ENCODE measurements at places on chromosomes 12 and 14.

DNA sequence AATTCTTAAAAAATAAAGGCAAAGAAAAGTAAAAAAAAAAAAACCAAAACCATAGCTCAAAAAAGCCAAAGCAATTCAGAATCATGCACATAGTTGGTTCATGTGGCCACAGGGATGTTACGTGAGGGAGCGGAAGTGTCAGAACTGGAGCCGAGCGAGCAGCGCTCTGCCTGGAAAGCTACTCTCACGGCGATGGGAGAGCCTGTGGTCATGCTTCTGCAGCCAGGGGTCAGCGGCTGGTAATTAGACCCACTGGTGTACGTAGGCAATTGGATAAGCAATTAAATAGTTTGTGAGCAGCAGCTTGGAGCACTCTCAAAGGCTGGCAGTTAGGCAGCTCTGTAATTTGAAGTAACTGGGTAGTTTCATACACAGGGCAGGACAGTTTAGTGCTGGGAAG lies 58.1 kb downstream of the TRHDE start:
- DNase-seq: no peak

DNA sequence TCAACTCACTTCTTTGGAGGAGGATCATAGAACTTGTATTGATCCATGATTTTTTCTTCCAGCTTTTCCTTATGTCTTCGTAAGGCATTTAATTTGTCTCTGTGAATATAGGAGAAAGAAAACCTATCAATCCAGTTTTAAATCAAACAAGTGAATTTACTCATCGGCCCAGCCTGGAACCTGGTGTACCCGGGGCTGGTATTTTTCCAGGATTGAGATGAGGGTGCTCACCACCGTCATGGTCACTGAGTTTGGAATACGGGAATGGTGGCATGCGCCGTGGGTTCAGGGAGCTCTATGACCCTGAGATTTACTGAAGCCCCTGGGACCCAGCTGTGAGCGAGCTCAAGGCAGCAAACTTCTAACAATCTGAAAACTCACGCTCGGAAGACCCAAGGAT lies 46.5 kb upstream of the GPR68 start:
- no peak for DNase-seq

DNA sequence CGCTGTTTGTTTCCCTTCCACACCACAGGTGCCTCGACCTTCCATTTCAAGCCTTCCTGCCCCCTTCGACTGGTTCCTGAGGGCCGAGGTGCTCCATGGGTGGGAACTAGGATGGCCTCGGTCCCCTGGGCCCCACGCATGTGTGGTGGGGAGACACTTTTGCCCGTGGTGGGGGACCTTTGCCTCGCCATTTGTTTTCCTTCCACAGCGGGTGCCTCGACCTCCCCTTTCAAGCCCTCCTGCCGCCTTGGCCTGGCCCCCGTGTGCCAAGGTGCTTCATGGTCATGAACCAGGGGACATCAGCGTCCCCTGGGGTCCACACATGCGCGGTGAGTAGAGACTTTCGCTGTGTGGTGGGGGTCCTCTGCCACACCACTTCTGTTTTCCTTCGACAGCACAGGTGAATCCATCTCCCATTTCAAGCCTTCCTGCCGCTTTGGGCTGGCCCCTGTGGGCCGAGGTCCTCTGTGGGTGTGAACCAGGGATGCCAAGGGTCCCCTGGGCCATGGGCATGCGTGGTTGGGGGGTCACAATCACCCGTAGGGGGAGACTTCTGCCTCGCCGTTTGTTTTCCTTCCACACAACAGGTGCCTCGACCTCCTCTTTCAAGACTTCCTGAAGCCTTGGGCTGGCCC lies 364.4 kb downstream of the ALG10 start:
- no peak for DNase-seq

- DNase-seq: no peak
Observed at GRCh38 chr12:117084405-117085317, 14.6 kb downstream of the TESC start.

- peak; percentile 52 for DNase-seq
Observed at GRCh38 chr14:74792249-74793039, 29.3 kb downstream of the YLPM1 start.
